ENCODE measurements at places on chromosomes 1 and 21.

- H3K27me3 ChIP-seq: no peaks in the 10 kb centered on the region
- DNase-seq: no peak
- H3K27ac ChIP-seq: no peak overlapping the region
- H3K4me3 ChIP-seq: no peak overlapping the region
- H3K36me3 ChIP-seq: no peaks in the 10 kb centered on the region
Measured at GRCh38 chr21:38955495-38955894, 149.8 kb downstream of the ETS2 start.

GRCh38 chr1:103056423-103056822, 51.9 kb downstream of the COL11A1 start:
- no peaks in the 10 kb centered on the region for H3K27me3 ChIP-seq
- no peak overlapping the region for H3K27ac ChIP-seq
- DNase-seq: no peak
- H3K4me3 ChIP-seq: no peak overlapping the region
- no peaks in the 10 kb centered on the region for H3K36me3 ChIP-seq

DNA sequence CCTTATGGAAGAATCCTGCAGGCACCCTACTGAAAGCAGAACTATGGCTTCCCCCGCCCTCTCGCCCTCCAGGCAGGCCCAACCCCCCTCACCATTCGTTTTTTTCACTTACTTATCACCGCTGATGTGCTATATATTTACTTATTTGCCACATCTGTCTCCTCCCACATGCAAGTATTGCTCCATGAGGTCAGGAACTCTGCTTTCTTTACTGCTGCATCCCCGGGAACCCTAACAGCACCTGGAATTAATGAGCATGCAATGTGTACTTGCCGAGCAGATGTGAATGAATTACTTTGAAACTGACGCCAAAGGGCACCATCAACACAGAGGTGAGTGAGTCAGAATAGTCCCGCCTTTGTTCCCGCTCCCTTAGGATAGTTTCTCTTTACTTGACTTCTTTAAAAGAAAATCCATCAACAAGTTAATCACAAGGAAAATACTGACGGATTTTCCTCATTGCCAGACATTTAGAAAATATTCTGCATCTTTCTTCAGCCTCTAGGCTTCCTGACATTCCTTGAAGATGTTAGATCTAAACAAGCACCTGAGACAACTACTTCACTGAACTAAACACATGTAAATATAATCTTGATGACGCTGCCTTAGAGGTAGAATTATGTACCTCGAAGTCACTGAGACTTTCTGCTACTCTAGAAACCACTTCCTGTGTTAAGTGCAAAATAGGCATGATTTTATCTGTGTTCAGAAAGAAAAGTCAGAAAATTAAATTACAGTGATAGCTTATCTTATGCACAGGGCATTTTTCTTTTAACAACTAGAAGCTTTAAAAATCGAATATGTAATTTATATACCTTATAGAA, 17.5 kb upstream of the RAB4A start:
- no peak overlapping the region for H3K4me3 ChIP-seq
- peaks cover 2% of the 10 kb centered on the region for H3K27me3 ChIP-seq
- no peak overlapping the region for H3K27ac ChIP-seq
- H3K36me3 ChIP-seq: no peaks in the 10 kb centered on the region
- DNase-seq: no peak
- no peaks in the 10 kb centered on the region for H3K4me1 ChIP-seq

- no peaks in the 10 kb centered on the region for H3K27me3 ChIP-seq
- H3K4me1 ChIP-seq: peaks cover 9% of the 10 kb centered on the region
- H3K27ac ChIP-seq: peak overlapping the region; percentile 63
- H3K36me3 ChIP-seq: no peaks in the 10 kb centered on the region
- DNase-seq: no peak
Measured at GRCh38 chr1:160148121-160148520, 3.3 kb upstream of the ATP1A4 start.

DNA sequence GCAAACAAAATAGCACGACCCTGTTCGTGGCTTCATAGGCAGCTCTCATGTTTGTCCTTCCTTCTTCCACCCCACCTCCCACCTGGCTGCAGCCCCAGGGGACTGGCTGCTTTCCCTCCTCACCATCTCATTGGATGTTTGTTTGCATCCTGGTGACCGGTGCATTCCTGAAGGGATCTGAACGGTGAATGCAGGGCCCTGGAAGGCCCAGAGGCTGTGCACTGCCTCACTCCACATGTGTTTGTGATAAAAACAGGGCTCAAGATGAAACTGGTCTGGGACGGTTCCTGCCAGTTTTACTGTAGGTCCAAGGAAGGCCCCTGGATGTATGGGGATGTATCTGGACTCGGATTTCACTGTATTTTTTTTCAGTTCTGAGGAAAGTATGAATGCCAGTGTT, 42.8 kb downstream of the CNN3 start:
- H3K27me3 ChIP-seq: no peaks in the 10 kb centered on the region
- DNase-seq: no peak
- H3K36me3 ChIP-seq: no peaks in the 10 kb centered on the region
- no peak overlapping the region for H3K4me3 ChIP-seq
- no peak overlapping the region for H3K27ac ChIP-seq
- no peaks in the 10 kb centered on the region for H3K4me1 ChIP-seq

GRCh38 chr1:245614476-245614875, 459.7 kb downstream of the KIF26B start:
- H3K36me3 ChIP-seq: no peaks in the 10 kb centered on the region
- DNase-seq: no peak

- no peak overlapping the region for H3K4me3 ChIP-seq
- no peaks in the 10 kb centered on the region for H3K4me1 ChIP-seq
- no peaks in the 10 kb centered on the region for H3K27me3 ChIP-seq
- H3K27ac ChIP-seq: no peak overlapping the region
- no peaks in the 10 kb centered on the region for H3K36me3 ChIP-seq
- no peak for DNase-seq
Measured at GRCh38 chr1:21534146-21534545, 24.9 kb downstream of the ALPL start.

DNA sequence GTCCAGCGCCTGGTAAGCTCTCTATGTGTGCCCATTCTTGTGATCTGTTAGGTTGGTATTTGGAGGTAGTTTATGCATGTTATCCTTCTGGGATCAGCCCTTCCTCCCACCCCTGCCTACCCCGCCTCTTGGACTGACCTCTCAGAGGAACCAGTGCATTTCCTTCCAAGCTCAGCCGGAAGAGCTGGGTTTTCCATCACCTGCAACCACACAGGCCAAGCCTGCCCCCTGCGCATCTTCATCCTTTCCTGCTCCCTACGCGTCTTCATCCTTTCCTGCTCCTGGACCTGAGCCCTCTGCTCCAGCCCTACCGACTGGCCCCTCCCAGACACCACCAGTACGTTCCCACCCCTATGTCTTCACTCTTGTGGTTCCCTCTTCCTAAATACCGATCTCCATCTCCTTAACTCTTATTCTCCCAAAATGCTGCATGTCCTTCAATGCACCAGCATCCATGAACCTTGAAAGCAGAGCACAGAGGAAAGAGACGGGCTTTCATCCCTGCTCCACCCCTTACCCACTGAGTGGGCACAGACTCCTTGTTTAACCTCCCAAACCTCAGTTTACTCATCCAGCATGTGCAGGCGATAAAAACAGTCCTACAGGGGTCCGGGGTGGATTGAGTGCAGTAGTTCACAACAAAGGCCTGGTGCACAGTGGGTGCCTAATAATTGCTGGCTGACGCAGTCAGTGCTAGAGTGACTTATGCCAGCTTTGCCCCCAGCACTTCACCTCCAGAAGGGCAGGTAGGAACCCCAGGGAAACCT, 526.3 kb downstream of the MATN1 start:
- DNase-seq: no peak
- H3K27ac ChIP-seq: no peak overlapping the region
- no peak overlapping the region for H3K4me3 ChIP-seq
- no peaks in the 10 kb centered on the region for H3K4me1 ChIP-seq
- H3K27me3 ChIP-seq: no peaks in the 10 kb centered on the region

DNA sequence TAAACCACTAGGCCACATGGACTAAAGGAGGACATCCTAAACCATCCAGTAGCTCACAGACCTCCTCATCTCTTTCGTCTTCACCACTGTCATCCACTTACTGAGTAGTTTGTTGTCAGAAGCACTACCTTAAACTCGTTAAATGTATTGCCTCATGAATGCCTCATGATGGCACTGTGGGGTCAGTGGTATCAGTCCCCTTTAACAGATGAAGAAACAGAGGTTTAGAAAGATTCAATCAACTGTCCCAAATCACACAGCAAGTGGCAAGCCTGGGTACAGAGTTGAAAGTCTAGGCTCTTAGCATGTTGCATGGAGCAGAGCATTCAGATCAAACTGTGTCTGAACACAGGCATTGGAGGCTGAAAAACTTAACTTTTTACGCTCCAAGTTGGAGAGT, 183.6 kb upstream of the KIAA0040 start:
- no peaks in the 10 kb centered on the region for H3K4me1 ChIP-seq
- no peak for DNase-seq
- no peak overlapping the region for H3K4me3 ChIP-seq
- no peaks in the 10 kb centered on the region for H3K27me3 ChIP-seq

GRCh38 chr1:38029685-38030511, 16.7 kb downstream of the POU3F1 start:
- peak overlapping the region; percentile 72 for H3K27ac ChIP-seq
- peak overlapping the region; percentile 15 for H3K4me3 ChIP-seq
- DNase-seq: peak; percentile 72
- H3K4me1 ChIP-seq: peaks cover 62% of the 10 kb centered on the region

DNA sequence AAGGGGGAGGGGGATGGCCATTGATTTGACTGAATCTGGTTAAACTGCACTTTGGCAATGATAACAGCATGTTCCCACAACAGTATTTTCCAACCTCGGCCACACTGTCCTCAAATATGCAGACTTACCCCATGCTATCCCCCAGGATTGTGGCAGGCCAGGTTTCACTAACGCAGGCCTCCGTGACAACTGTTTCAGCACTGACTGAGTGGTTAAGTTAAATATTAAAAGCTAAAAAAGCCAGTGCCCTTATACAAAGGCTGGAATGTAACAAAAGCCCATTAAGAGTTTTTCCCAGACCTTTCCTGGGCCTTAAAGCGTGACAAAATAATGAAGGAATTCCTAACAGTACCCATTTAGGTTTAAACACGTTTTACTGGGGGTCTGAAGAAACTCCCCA, 202.9 kb downstream of the USP25 start:
- H3K4me1 ChIP-seq: peaks cover 11% of the 10 kb centered on the region
- no peaks in the 10 kb centered on the region for H3K36me3 ChIP-seq
- H3K4me3 ChIP-seq: no peak overlapping the region
- no peak overlapping the region for H3K27ac ChIP-seq
- no peak for DNase-seq
- no peaks in the 10 kb centered on the region for H3K27me3 ChIP-seq

DNA sequence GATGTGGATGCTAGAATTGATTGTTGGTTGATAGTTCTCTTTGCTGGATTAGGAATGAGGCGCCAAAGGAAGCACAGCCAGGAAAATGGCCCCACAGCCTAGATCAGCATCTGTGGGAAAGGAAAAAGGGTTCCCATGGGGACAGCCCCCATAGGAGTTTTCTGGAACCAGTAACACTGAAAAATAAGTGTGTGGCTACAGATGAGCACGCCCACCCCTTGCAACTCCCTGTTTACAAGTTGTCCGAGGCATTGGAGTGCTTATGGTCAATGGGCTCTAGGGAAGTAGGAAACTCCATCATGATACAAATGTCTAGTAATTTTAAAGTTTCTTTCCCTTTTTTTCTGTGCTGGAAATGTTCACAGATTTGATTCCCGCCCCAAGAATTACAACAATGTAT, 23.8 kb upstream of the UBE2U start:
- no peaks in the 10 kb centered on the region for H3K27me3 ChIP-seq
- no peak for DNase-seq
- H3K36me3 ChIP-seq: no peaks in the 10 kb centered on the region
- no peak overlapping the region for H3K4me3 ChIP-seq
- no peak overlapping the region for H3K27ac ChIP-seq

- no peaks in the 10 kb centered on the region for H3K27me3 ChIP-seq
- no peaks in the 10 kb centered on the region for H3K36me3 ChIP-seq
- peak overlapping the region; percentile 97 for H3K4me3 ChIP-seq
- DNase-seq: no peak
- H3K4me1 ChIP-seq: peaks cover 39% of the 10 kb centered on the region
Measured at GRCh38 chr1:171486048-171486519, 754 bp downstream of the PRRC2C start.

DNA sequence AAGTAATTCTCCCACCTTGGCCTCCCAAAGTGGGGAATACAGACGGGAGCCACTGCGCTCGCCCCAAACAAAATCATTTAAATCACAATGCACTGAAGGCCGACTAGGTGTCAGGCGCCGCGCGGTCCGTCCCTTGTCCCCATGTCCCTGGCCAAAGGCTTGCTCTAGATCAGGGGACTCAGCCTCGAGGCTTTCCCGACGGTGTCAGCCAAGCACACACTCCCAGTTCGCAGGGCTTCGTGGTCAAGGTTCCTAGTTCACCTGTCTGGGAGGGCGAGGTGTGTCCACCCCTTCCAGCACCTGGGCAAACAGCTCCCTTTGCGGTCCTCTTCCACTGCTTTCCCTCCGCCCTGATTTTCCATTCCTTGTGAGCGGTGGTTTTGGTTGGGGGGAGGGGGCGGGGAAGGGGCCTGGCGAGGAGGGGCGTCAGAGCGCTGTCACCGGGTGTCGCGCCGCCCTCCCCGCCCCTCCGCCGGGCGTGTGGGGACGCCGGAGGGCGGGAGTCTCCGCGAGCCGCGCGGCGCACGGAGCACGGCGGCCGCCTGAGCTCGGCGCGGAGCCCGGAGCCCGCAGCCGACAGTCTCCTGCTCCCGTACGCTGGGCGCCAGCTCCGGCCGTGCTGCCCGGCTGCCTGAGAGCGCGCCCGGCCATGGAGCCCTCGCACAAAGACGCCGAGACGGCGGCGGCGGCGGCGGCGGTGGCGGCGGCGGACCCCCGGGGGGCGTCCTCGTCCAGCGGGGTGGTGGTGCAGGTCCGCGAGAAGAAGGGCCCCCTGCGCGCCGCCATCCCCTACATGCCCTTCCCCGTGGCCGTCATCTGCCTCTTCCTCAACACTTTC, at the start of gene STUM:
TSS of gene STUM (plus strand) at position 509 of the 838 bp plus-strand sequence. CDS start at position 650, 141 bp downstream.
- H3K4me3 ChIP-seq: peak within 1 kb of the TSS; percentile 67
- H3K27ac ChIP-seq: peak within 1 kb of the TSS; percentile 30
- peak; percentile 57 for DNase-seq
- H3K36me3 ChIP-seq: no peaks in the 10 kb centered on the region
- H3K4me1 ChIP-seq: peaks cover 16% of the 10 kb centered on the region
- peaks cover 5% of the 10 kb centered on the region for H3K27me3 ChIP-seq

DNA sequence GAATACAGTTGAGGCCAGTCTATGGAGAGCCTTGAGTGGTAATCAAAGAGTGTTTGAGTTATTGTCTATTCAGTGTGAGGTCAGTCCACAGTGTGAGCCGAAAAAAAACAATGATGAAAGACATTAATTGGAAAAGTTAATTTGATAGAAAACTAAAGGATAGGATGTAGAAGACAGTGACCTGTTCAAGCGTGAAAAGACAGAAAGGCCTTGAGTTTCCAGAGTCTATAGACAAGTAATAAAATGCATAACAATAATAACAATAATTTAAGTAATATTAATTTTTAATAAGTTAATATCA, 90.4 kb downstream of the SLC30A10 start:
- H3K4me1 ChIP-seq: no peaks in the 10 kb centered on the region
- no peaks in the 10 kb centered on the region for H3K27me3 ChIP-seq
- no peaks in the 10 kb centered on the region for H3K36me3 ChIP-seq
- H3K27ac ChIP-seq: no peak overlapping the region
